ENCODE measurements at places on chromosomes 16 and 17. TPM values are rescaled to one million over a fixed set of nuclear protein-coding genes. Genes with fewer than 3 reads are reported as not detected.
A peak's percentile ranks its signal among the peaks of the same experiment; 100 is the strongest.

DNA sequence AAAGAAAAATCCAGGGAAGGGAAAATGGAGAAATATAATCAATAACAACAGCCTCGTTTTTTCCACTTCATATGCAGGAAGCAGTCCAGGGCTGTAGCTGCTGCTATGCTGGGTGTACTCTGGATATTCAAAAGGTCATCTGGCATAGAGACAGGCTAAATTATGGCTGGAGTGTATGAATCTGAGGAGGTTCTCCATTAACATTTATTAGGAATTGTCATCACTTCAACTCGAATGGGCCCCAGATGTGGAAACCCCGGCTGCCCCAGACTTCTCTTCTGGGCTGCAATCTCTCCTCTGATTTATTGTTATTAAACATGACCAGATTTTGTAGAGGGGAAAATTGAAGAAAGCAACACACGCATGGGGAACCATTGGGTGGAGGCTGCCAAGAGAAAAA, 33.5 kb upstream of the SKAP1 start:
- H3K27me3 ChIP-seq = peaks cover 36% of the 10 kb centered on the region
- H3K4me1 ChIP-seq = no peaks in the 10 kb centered on the region
- H3K36me3 ChIP-seq = no peaks in the 10 kb centered on the region
- no peak overlapping the region for H3K4me3 ChIP-seq
- no peak for DNase-seq

GRCh38 chr16:83995754-83996153, 27.7 kb downstream of the NECAB2 start:
- no peaks in the 10 kb centered on the region for H3K36me3 ChIP-seq
- DNase-seq = no peak
- no peaks in the 10 kb centered on the region for H3K4me1 ChIP-seq
- H3K4me3 ChIP-seq = no peak overlapping the region

DNA sequence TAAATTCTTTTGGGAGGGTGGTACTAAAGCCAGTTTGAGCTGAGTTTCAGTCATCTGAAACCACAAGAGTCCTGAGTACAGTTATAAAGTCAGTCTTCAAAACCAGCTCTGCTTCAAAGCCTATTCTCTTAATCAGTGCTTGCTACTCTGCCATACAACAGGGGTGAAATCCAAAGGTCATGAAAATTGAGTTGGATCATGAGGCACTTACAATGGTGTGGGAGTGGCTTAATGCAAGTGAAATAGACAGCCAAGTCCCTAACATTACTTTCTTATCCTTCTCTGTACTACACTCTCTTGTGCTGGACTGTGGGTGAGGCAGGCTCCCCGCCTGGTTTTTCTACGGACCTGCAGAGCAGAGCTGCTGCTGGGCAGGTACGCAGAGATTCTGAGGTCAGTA, 12.4 kb downstream of the CBLN1 start:
- H3K27me3 ChIP-seq = peaks cover 85% of the 10 kb centered on the region
- H3K4me1 ChIP-seq = no peaks in the 10 kb centered on the region
- DNase-seq = no peak
- no peaks in the 10 kb centered on the region for H3K36me3 ChIP-seq
- H3K27ac ChIP-seq = no peak overlapping the region

GRCh38 chr16:49200223-49200820, 81.3 kb downstream of the CBLN1 start:
- no peaks in the 10 kb centered on the region for H3K4me1 ChIP-seq
- no peak overlapping the region for H3K4me3 ChIP-seq
- DNase-seq = no peak

- H3K27me3 ChIP-seq = no peaks in the 10 kb centered on the region
- no peak overlapping the region for H3K4me3 ChIP-seq
- DNase-seq = no peak
- H3K4me1 ChIP-seq = no peaks in the 10 kb centered on the region
- H3K27ac ChIP-seq = no peak overlapping the region
These were observed 19.7 kb upstream of the TEX2 start for GRCh38 chr17:64282753-64283080.

GRCh38 chr17:76499267-76499667, 2.0 kb downstream of the RHBDF2 start:
- DNase-seq = no peak
- H3K4me3 ChIP-seq = peak overlapping the region; percentile 24
- H3K27ac ChIP-seq = no peak overlapping the region
- peaks cover 26% of the 10 kb centered on the region for H3K27me3 ChIP-seq
- H3K36me3 ChIP-seq = no peaks in the 10 kb centered on the region
- peaks cover 23% of the 10 kb centered on the region for H3K4me1 ChIP-seq

- no peak within 1 kb of the TSS for H3K27ac ChIP-seq
- DNase-seq = no peak
- H3K36me3 ChIP-seq = no peaks in the 10 kb centered on the region
These were observed at the start of gene MT1A for GRCh38 chr16:56637814-56638750. Gene MT1A (plus strand): TSS chr16:56638666. CDS start chr16:56638739, 73 bp downstream.

GRCh38 chr16:56354016-56354415, 71.3 kb downstream of the AMFR start:
- H3K27me3 ChIP-seq = peaks cover 7% of the 10 kb centered on the region
- no peak for DNase-seq
- peaks cover 12% of the 10 kb centered on the region for H3K4me1 ChIP-seq

DNA sequence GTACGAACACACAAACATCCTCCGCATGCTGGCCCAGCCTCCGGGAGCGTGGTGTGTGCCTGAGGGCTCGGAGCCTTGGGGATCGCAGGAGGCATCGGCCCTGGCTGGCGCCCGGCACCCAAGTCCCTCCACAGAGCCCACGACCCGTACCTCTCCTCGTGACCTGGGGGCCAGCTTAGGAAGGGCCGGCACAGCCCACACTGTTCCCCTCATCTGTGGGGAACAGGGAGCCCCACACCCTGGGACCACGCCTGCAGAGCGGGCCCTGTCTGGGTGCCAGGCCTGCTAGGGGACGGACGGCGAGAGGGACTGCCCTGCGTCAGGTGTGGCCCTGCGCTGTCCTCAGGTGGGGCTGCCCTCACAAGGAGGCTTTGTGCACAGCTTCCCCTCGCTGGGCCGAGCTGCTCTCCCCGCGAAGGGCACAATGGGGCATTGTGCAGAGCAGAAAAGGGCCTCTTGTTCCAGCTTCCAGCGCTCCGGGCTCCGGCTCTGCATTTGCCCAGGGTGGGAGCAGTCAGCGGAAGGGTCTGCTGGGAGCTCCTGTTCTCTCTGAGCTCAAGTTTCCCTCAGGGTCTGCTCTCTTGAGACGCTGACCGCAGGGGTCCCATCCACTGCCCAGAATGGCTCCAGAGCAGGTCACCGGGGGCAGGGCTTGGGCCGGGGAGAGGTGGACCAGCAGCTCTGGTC, 1.7 kb upstream of the LMF1 start:
- peak overlapping the region; percentile 42 for H3K4me3 ChIP-seq
- H3K27me3 ChIP-seq = peaks cover 9% of the 10 kb centered on the region
- H3K4me1 ChIP-seq = peaks cover 22% of the 10 kb centered on the region
- peak; percentile 36 for DNase-seq
- H3K36me3 ChIP-seq = peaks cover 3% of the 10 kb centered on the region

- no peaks in the 10 kb centered on the region for H3K27me3 ChIP-seq
- peaks cover 4% of the 10 kb centered on the region for H3K4me1 ChIP-seq
- H3K36me3 ChIP-seq = peaks cover under 1% of the 10 kb centered on the region
- H3K27ac ChIP-seq = no peak overlapping the region
- H3K4me3 ChIP-seq = no peak overlapping the region
These were observed 15.4 kb upstream of the RMI2 start for GRCh38 chr16:11329891-11330290.

DNA sequence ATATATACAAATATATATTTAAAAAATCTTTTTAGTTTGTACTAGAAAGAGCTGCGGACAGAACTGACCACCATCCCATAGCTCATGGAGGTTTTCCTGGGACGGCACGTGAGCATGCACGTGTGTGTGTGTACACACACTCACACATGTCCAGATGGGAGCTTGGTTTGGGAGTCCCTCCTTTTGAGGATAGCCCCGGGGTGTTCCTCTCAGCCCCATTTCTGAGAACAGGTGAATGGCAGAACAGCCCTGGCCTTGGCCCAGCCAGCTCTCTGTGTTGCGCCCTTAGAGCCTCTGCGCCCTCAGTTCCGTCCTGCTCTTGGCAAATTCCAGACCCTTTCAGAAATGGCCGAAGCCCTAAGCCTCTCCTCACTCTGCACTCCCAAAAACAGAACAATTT, 70.1 kb downstream of the AMFR start:
- no peak overlapping the region for H3K4me3 ChIP-seq
- no peak for DNase-seq
- no peaks in the 10 kb centered on the region for H3K36me3 ChIP-seq
- H3K27me3 ChIP-seq = peaks cover 4% of the 10 kb centered on the region
- H3K27ac ChIP-seq = no peak overlapping the region

DNA sequence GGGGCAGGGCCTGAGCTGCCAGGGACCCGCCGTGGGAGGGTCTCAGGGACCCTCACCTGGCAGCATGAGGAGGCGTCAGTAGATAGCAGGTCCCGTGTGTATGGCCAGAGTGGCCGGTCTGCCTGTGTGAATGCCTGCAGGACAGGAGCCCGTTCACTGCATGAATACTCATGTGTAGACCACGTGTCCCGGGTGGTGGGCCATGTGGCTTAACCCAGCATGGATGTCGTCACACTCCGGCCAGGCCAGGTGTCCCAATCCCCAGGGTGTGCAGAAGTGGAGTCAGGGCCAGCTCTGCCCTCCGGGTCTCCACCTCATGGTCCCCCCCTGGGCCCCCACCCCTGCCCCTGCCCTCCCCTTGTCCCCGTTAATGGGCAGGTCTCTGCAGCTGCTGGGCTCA, 53.7 kb downstream of the BAHCC1 start:
- no peaks in the 10 kb centered on the region for H3K4me1 ChIP-seq
- H3K27ac ChIP-seq = no peak overlapping the region
- no peaks in the 10 kb centered on the region for H3K36me3 ChIP-seq
- H3K4me3 ChIP-seq = no peak overlapping the region

GRCh38 chr17:20896153-20896649, 146.6 kb downstream of the USP22 start:
- peaks cover 10% of the 10 kb centered on the region for H3K36me3 ChIP-seq
- H3K4me1 ChIP-seq = no peaks in the 10 kb centered on the region
- H3K4me3 ChIP-seq = no peak overlapping the region
- H3K27ac ChIP-seq = no peak overlapping the region
- H3K27me3 ChIP-seq = no peaks in the 10 kb centered on the region

GRCh38 chr17:13626703-13627102, 25.0 kb upstream of the HS3ST3A1 start:
- peaks cover 4% of the 10 kb centered on the region for H3K4me1 ChIP-seq
- no peaks in the 10 kb centered on the region for H3K27me3 ChIP-seq
- H3K4me3 ChIP-seq = no peak overlapping the region
- DNase-seq = no peak
- no peaks in the 10 kb centered on the region for H3K36me3 ChIP-seq
- H3K27ac ChIP-seq = no peak overlapping the region

GRCh38 chr16:48959204-48959603, 322.4 kb downstream of the CBLN1 start:
- H3K4me3 ChIP-seq = no peak overlapping the region
- no peak for DNase-seq
- no peak overlapping the region for H3K27ac ChIP-seq

The TMEM238L gene
- total RNA-seq = not detected

The CRK gene
- total RNA-seq = 44.8 TPM

The NLRC3 gene
- total RNA-seq = 0.38 TPM

The SPNS3 gene
- not detected for total RNA-seq

The ASPA gene
- not detected for total RNA-seq

The KCNAB3 gene
- 6.4 TPM for total RNA-seq

The KRT31 gene
- total RNA-seq = not detected

The FNDC8 gene
- not detected for total RNA-seq

The SMYD4 gene
- 33.5 TPM for total RNA-seq
